ENCODE measurements at places on chromosomes 1 and 21.

DNA sequence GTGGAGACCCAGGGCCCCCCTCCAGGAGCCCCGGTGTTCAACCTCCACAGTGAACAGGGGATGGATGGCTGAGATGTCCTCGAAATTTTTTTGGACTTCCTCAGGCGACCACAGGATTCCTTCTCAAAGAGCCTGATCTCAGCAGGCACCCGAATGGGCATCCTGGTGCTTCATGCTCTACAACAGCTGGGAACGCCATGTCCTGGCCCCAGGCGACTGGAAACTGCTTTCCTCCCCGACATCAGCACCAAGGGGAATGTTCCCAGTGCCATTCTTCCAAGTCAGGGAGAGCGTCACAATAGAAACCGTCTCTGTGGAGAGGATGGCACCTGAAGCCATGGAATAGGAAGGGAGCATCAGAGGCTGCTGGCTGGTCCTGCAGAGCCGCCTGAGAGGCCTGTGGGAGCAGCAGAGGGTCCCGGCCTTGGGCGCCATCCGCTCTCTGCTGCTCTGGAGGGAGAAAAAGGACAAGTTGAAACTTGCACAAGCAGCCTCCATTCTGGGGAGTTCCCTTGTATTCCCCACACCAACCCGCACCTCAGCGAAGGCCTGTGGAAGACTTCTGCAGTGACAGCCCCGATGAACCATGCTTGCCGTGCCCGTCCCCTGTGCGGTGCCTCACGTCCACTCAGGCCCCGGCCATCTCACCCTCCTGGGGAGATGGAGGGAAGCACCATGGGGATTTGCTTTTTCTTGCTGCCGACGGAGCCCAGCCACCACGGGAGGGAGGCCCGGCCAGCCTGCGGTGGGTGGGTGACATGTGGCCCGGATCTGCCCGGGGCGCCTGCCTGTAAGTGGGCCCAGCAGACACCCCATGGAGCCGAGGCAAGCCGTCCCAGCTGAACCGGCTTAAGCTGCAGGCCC is 2.3 kb upstream of the ADARB1 start:
- DNase-seq: no peak

DNA sequence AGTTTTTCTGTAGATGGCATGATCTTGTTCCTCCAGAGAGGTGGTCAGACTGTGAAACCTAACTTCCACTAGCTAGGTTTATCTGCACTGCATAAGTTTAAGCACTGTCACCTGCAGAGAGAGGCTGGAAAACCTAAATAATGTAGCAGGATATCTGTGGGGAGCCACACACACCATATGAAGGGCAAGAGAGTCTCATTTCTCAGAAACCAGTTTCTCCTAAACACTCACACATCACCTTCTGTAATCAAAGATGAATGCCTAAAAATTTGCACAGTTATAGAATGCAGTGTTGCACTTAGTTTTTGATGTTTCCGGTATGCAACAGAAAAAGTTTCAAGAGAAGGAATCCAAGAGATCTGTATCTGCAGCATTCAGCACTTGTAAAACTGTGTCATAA is 654.6 kb downstream of the ADGRL2 start:
- DNase-seq: no peak

- no peak for DNase-seq
Measured at GRCh38 chr1:12593621-12594066, 24.4 kb downstream of the DHRS3 start.

DNA sequence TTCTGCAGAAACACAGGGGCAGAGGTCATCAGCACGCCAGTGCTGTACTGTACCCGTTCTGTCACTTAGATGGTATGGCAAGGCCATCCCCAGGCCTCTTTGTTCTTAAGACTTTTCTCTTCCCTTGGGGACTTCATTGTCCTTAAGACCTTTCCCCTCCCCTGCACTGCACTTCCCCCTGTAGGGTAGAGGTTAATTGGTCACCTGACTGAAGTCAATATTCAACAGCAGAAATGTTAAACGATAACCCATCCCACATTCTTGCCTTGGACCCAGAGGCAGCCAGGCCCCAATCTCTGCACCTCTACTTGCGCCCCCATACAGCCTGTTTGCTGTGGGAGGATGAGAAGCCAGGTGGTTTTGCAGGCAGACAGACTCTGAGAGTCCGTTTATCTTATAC is 10.2 kb downstream of the PHGDH start:
- DNase-seq: no peak

DNA sequence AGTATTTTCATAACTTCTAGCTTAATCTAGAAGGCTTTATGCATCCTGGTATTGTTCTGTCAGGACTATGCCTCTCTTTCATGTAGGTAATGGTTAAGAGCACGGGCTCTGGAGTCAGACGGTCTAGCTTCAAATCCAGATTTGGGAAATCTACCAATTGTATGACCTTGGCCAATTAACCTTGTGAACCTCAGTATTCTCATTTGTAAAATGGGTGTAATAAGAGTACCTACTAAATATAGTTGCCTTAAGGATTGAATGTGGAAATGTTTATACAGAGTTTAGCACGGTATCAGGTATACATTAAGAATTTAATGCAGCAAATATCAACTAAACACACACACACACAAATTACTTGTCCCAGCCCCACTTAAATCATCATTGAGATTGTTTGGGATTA is 97.3 kb upstream of the RAB3GAP2 start:
- no peak for DNase-seq

DNA sequence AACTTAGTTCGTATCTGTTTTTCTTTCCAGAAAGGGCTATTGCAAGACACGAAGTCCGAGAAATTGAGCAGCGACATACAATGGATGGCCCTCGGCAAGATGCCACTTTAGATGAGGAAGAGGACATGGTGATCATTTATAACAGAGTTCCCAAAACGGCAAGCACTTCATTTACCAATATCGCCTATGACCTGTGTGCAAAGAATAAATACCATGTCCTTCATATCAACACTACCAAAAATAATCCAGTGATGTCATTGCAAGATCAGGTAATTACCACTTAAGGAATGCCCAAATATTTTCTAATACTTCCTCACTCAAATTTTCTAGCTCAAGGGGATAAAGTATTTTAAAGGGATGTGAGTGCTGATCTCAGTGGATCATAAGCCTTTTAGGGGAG is 158.5 kb downstream of the HS2ST1 start:
- no peak for DNase-seq

DNA sequence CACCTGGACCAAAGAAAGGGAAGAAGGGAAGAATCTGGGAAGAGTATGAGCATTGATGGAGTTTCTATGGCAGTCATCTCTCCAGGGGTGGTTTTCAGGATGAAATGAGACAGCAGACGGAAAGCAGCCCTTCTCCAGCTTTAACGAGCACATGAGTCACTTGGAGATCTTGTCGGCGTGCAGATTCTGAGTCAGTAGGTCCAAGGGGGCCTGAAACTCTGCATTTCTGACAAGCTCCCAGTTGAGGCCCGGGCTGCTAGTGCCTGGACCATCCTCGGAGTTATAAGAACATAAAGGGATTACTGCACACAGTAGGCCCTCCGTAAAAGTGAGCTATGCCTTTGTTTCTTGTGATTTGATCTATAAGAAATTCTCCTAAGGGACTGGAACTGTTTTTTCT is 17.6 kb downstream of the HSPG2 start:
- no peak for DNase-seq

DNA sequence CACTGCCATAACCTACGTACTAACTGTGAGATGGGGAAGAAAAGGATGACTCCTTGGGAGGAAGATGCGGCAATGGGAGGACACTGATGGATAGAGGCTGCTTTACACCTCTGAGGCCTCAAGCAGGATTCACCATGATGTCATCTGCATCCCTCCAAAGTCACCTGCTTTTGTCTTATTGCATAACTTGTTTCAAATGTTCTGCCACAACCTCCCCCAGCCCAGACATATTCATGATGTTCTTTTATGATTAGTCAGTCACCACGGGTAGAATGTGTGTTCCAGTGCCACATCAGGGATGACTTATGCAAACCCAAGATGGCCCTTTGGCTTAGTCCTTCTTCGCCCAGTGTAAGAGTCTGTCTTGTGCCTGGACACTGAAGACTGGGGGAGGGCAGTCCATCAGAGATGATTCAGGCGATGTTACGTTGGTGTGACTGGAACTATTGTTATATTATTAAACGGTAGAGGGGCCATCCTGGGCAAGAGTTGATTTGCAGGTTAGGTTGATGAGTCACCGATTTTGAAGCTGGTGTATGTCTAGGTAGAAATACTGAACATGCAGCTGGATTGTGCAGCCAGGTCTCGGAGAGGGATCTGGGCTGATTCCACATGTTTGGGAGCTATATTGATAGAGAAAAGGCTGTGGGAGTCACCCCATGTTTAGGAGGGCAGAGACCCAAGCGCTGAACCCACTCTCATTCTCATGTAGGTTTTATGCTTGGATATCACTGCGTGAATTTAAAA is 32.6 kb downstream of the RYR2 start:
- DNase-seq: no peak

GRCh38 chr1:7109901-7110300 is 324.6 kb downstream of the CAMTA1 start:
- no peak for DNase-seq

GRCh38 chr1:161981126-161981525 is 42.5 kb downstream of the OLFML2B start:
- no peak for DNase-seq

DNA sequence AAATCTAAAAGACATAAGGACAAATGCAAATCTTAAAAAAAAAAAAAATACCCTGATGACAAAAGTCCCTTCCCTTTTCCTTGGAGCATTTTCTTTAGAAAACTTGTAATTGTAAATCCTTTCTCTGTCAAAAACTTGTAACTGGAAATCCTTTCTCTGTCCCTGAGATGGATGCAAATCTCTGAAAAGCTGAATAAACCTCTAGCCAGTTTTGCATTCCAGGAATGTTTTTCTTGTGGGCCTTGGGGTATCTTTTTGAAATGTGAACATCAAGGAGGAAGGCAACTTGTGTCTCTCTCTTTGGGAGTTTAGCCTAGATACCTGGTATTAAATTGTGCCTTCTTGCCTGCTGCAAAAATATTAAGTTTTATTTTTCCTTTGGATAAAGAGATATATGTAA is 305.3 kb downstream of the KCNT2 start:
- DNase-seq: no peak

GRCh38 chr1:61043010-61043820 is 39.1 kb upstream of the NFIA start:
- DNase-seq: peak; percentile 87

DNA sequence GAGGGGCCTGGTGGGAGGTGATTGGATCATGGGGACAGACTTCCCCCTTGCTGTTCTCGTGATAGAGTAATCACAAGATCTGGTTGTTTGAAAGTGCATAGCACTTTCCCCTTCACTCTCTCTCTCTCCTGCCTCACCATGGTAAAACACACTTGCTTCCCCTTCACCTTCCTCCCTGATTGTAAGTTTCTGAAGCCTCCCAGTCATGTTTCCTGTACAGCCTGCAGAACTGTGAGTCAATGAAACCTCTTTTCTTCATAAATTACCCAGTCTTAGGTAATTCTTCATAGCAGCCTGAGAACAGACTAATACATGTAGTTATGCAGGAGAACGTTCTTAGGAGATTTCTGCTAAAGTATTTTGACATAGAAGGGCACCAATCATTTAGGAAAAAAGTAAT is 59.9 kb upstream of the FBXO28 start:
- DNase-seq: no peak
